Left kidney (tissue), 8 donors: ENCODE measurements at places on chromosomes 7 and 10.

DNA sequence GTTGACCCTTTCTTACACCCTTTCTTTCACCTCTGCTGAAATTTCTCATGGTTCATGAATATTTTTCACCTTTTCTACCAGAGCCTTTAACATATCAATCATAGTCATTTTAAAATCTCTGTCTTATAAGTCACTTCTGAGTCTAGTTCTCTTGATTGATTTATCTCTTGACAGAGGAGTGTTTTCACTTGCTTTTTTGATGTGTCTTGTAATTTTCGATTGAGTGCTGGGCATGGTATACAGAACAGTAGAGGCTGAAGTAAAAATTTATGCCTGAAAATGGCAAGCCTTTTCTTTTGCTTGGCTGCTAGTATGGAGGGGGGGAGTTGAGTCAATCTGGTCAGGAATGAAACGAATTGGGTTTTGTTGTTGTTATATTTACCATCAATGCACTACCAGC lies 41.2 kb upstream of the NPTX2 start:
- DNase-seq, result no peak

- DNase-seq, result no peak
Observed at GRCh38 chr7:112262036-112262435, 55.5 kb downstream of the ZNF277 start.

- no peak for DNase-seq
Observed at GRCh38 chr10:99996671-99997648, 12.8 kb downstream of the DNMBP start.

DNA sequence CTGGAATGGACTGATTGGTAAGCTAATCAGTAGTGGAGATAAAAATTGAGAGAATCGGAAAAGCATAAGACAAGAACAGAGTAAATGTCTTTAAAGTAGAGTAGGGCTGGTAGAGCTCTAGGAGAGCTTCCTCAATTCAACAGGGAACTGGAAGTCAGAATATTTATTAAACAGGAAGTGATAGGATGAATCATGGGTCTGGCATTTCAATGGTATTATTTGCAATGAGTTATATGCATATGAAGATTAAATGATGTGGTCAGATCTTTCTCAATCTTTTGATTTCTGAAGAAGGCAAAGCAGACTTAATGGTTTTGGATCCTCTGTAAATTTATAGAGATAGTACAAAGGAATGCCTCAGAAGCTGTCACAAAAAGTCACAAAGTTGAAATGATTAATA lies 349.0 kb downstream of the HPSE2 start:
- no peak for DNase-seq

- DNase-seq, result no peak
Observed at GRCh38 chr7:112159351-112159750, 46.8 kb downstream of the DOCK4 start.

- no peak for DNase-seq
Observed at GRCh38 chr7:123972831-123973230, 47.8 kb downstream of the SPAM1 start.

- no peak for DNase-seq
Observed at GRCh38 chr10:3889961-3890522, 105.0 kb upstream of the KLF6 start.

DNA sequence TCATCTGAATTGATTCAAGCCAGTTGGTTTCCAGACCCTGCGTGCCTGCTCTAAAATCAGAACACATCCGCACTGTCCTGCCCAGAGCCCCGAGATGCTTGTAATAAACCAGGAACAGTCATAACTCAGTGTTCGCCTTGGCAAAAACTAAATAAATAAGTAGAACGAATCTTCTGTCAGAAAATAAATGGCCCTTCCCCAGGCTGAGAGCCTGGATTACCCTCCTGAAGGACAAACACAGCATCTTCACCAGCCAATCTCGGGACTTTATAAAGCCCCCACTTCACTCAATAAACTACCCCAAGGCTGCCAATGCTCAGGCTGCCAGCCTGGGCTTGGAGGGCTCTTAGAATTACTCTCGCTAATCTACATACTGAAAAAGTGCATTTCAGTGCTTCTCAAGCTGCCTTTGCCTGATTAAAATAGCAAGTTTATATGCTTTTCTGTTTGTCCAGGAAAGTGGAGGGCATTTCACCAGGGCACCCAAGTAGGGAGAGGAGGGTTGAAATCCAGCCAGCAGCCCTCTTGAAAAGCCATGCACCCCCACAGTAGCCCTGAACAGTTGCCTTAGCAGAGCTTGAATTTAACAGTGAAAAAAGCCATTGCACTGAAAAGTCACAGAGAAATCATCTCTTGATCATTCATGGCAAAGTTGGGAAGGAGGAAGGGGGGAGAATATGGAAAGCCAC lies 136.6 kb downstream of the CALN1 start:
- no peak for DNase-seq

GRCh38 chr7:130970696-130971095 lies 236.7 kb upstream of the KLF14 start:
- no peak for DNase-seq

GRCh38 chr7:79337717-79338116 lies 115.8 kb downstream of the MAGI2 start:
- DNase-seq, result no peak

DNA sequence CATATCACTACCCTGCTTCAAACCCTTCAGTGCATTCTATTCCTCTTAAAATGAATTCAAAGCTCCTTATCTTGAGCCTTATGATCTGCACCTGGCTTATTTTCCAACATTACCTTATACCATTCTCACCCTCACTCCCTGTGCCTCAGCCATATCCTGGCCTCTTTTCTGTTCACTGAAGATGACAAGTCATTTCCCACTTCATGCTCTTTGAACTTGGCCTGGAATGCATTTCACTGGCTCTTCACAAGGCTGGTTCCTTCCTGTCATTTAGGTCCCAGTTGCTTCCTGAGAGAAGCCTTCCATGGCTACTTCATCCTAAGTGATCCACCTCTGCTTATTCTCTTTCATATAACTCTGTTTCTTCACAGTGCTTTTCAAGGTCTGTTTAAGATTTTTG lies 3.2 kb upstream of the LIPF start:
- no peak for DNase-seq
